Activated CD8-positive, alpha-beta memory T cell treated with anti-CD3 and anti-CD28 coated beads, Interleukin-2, amount 10 ng/mL, durations not matched to agents 7 days and 5 days (primary cell): ENCODE measurements at places on chromosomes 11 and 22. TPM values are rescaled to one million over a fixed set of nuclear protein-coding genes. Genes with fewer than 3 reads are reported as not detected.

DNA sequence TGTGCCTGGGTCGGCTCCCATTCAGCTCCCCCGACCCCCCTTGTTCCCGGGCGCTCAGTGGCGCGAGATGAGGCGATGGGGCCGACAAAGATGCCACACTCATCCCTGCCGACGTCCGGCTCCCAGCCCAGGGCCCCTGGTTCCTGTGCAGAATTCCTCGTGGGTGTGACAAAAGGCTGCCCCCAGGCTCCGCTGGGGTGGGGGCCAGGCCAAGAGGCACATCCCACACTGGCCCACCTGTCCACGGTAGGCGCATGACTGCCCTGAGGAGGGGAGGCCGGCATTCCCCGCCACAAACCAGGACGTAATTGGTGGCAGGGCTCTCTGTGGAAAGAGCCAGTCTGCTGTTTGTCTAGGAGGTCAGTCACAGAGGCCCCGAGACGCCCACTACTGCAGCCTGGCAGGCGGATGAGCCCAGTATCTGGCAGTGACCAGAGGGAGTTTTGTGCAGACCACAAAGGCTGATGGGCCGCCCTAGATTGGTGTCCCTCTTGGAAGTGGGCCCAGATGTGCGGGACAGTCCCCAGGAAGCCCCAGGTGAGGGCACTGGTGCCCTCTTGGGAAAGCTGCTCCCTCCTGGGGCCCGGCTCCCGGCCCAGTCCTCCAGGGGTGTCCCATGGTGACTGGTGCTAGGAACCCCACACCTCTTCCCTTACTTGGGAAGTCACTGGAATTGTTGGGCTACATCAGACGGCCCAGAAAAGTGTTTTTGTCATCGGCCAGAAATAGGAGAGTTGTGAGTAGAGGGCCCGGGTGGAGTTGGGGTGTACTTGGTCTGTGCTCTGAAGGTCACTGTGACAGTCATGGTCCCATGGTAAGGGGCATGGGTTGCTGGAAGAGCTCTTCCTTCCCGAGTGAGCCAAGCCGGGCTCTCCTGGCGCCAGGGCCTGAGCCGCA lies 5.8 kb downstream of the CCND1 start:
- no peak overlapping the region for H3K4me3 ChIP-seq
- DNase-seq = no peak
- no peak overlapping the region for H3K27ac ChIP-seq
- H3K27me3 ChIP-seq = peaks cover 2% of the 10 kb centered on the region
- H3K36me3 ChIP-seq = no peaks in the 10 kb centered on the region
- no peaks in the 10 kb centered on the region for H3K4me1 ChIP-seq

DNA sequence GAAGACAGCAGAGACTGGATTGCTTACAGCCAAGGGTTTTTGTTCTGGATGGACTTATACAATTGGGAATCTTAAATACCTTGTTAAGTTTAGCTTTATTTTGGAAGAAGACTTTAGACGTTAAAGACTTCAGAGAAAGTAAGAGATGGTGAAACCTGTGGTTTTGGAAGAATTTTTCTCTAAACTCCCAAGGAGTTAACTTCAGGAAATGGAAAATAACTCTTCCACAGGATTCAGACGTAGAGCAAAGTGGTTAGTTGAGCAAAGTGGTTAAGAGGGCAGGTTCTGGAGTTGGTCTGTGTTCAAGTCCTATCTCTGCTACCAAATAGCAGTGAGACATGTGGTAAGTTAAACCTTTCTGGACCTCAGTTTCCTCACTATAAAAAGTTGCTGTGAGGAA lies 12.8 kb downstream of the PITPNB start:
- no peak overlapping the region for H3K27ac ChIP-seq
- peaks cover 56% of the 10 kb centered on the region for H3K36me3 ChIP-seq
- H3K4me3 ChIP-seq = no peak overlapping the region
- no peak for DNase-seq
- H3K27me3 ChIP-seq = no peaks in the 10 kb centered on the region

GRCh38 chr11:116830184-116830912 lies 641 bp downstream of the APOC3 start:
- H3K4me1 ChIP-seq = peaks cover 5% of the 10 kb centered on the region
- no peak for DNase-seq
- H3K27me3 ChIP-seq = no peaks in the 10 kb centered on the region
- H3K4me3 ChIP-seq = no peak overlapping the region

- H3K4me3 ChIP-seq = peak overlapping the region; percentile 95
- H3K27me3 ChIP-seq = no peaks in the 10 kb centered on the region
- peak overlapping the region; percentile 99 for H3K27ac ChIP-seq
Observed at GRCh38 chr11:93741882-93742226, 382 bp downstream of the C11orf54 start.

DNA sequence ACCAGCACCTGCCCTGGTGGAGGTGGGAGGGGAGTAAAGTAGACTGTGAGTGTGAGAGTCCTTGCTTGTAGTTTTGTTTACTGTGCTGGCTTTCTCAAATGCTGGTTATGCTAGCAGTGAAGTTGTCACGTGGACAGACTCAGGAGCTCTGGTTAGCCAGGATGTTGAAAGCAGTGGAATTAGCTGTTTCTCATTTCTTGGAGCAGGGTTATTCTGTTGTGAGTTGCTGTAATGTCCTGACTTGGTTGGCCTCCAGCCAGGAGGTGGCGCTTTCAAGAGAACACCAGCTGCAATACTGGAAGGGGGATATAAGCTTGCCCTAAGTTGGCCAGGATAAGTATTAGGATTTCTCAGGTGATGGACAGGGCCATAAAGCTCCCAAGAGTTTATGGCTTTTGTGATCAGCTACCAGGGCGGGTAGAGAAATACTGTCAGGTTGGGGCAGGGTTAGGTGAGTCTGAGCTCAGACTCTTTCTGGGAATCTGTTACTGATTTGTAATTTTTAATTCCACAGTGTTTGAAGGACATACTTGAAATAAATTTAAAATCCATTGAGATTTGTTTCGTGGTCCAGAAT lies 13.7 kb downstream of the CYP2D6 start:
- no peak for DNase-seq
- peaks cover 18% of the 10 kb centered on the region for H3K36me3 ChIP-seq
- H3K4me1 ChIP-seq = peaks cover 26% of the 10 kb centered on the region
- H3K27ac ChIP-seq = no peak overlapping the region
- H3K27me3 ChIP-seq = no peaks in the 10 kb centered on the region

- no peak for DNase-seq
- no peaks in the 10 kb centered on the region for H3K27me3 ChIP-seq
- no peak overlapping the region for H3K4me3 ChIP-seq
- H3K4me1 ChIP-seq = no peaks in the 10 kb centered on the region
Observed at GRCh38 chr22:35727436-35727835, 9.8 kb downstream of the APOL5 start.

DNA sequence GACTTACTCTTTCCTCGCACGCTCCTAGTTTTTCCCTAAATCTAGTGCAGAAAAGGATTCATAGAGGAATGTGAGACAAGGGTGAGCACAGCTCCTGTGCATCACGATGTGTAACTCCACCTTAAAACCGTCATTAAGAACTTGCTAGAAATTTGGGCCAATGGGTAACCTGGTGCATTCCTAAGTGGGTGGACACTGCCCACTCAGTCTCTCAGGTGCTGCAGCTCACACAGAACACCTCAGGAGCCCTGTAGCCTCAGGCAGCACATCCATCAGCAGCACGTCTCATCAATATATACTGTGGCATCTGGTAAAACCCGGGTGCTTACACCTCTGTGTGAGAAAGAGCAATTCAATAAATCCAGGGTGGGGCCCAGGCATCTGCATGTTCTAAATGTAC lies 12.4 kb downstream of the POU2AF3 start:
- no peak overlapping the region for H3K27ac ChIP-seq
- no peaks in the 10 kb centered on the region for H3K36me3 ChIP-seq
- DNase-seq = no peak
- no peaks in the 10 kb centered on the region for H3K4me1 ChIP-seq

- H3K4me1 ChIP-seq = peaks cover 8% of the 10 kb centered on the region
- no peak overlapping the region for H3K4me3 ChIP-seq
- no peaks in the 10 kb centered on the region for H3K36me3 ChIP-seq
- DNase-seq = no peak
Observed at GRCh38 chr22:20011123-20011992, 5.3 kb downstream of the ARVCF start.

- no peak overlapping the region for H3K27ac ChIP-seq
- peaks cover 21% of the 10 kb centered on the region for H3K4me1 ChIP-seq
- H3K36me3 ChIP-seq = peaks cover 4% of the 10 kb centered on the region
- H3K27me3 ChIP-seq = peaks cover 7% of the 10 kb centered on the region
- H3K4me3 ChIP-seq = no peak overlapping the region
Observed at GRCh38 chr11:86589204-86589603, 83.2 kb downstream of the ME3 start.

- H3K4me3 ChIP-seq = no peak overlapping the region
- peaks cover 35% of the 10 kb centered on the region for H3K27me3 ChIP-seq
- H3K27ac ChIP-seq = no peak overlapping the region
- peak; percentile 66 for DNase-seq
- peaks cover 7% of the 10 kb centered on the region for H3K4me1 ChIP-seq
- H3K36me3 ChIP-seq = no peaks in the 10 kb centered on the region
Observed at GRCh38 chr11:45655347-45655756, 10.1 kb downstream of the CHST1 start.

DNA sequence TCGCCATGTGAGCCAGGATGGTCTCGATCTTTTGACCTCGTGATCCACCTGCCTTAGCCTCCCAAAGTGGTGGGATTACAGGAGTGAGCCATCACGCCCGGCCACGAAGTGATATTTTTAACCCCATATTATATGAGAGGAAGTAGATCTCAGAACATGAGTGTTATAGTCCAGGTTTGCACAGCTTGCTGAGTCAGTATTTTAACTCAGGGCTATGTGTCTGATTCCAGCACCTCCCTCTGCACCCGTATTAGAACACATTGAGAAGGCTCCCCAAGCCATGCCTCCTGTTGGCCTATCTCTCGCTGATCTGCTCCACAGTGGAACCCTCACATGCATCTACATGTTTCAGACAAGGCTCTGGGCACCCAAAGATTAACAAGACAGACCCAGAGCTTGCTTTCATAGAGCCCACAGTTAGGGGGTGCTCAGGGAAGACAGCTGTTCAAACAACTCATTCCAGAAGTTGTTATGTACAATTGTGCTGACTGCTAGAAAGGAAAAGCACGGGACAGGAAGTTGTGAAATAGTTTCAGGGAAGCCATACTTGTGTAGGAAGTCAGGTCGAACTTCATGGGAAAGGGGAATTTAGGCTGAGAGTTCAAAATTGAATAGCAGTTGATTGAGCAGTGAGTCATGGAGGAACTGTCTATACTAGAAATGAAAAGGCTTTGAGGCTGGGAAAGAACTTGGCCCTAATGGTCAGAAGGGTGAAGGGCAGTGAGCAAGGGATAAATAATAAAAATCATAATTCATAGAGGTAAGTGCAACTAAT lies 49.3 kb upstream of the CLPB start:
- H3K4me1 ChIP-seq = peaks cover 16% of the 10 kb centered on the region
- H3K27ac ChIP-seq = peak overlapping the region; percentile 40
- no peak overlapping the region for H3K4me3 ChIP-seq
- DNase-seq = no peak
- H3K27me3 ChIP-seq = peaks cover 8% of the 10 kb centered on the region

DNA sequence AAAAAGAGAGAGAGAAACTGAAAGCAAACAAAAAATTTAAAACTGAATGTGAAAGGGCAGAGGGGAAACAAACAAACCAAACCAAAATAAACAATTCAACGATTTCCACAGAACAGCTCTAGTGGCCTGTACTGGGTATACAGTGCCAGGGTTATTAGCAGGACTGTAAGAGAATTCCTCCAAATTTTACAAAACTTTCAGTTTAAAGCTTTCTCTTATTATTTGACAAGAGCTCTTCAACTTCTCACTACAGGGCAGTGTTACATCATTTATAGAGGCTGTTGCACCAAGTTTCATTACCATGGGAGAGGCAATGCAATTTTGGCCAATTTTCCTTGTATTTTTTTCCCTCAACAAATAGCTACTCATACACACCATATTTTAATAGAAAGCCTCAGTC lies 44.3 kb upstream of the CLPB start:
- H3K36me3 ChIP-seq = no peaks in the 10 kb centered on the region
- H3K4me1 ChIP-seq = peaks cover 16% of the 10 kb centered on the region
- H3K4me3 ChIP-seq = no peak overlapping the region
- no peak overlapping the region for H3K27ac ChIP-seq
- peaks cover 11% of the 10 kb centered on the region for H3K27me3 ChIP-seq
- DNase-seq = no peak

GRCh38 chr11:75814363-75814676 lies 690 bp upstream of the UVRAG start:
- no peak overlapping the region for H3K4me3 ChIP-seq
- H3K27ac ChIP-seq = peak overlapping the region; percentile 94
- H3K4me1 ChIP-seq = peaks cover 15% of the 10 kb centered on the region

- H3K36me3 ChIP-seq = no peaks in the 10 kb centered on the region
- H3K4me1 ChIP-seq = no peaks in the 10 kb centered on the region
- H3K27ac ChIP-seq = no peak overlapping the region
- H3K4me3 ChIP-seq = no peak overlapping the region
- H3K27me3 ChIP-seq = no peaks in the 10 kb centered on the region
Observed at GRCh38 chr11:1438261-1438966, 48.2 kb downstream of the MOB2 start.

- H3K27me3 ChIP-seq = peaks cover 42% of the 10 kb centered on the region
- H3K4me1 ChIP-seq = no peaks in the 10 kb centered on the region
- DNase-seq = no peak
- H3K36me3 ChIP-seq = no peaks in the 10 kb centered on the region
- H3K27ac ChIP-seq = no peak overlapping the region
Observed at GRCh38 chr11:134021326-134021725, 47.5 kb upstream of the JAM3 start.

DNA sequence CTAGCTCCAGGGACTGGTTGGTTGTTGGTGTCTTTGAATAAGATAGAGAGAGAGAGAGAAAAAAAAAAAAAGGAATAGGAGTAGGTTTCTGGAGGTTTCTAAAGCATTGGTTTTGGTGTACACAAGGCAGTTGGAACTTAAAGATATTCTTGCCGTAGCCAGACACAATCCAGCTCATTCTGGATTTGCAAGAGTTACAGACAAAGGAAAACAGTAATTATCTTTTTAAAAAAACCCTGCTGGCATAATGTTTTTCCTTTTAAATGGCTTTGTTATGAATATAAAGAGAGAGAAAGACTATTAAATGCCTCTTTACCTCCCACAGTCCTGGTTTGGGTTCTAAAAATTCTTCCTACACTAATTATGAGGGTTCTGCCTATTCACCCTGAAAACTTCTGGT lies 120.4 kb upstream of the RAG2 start:
- no peak overlapping the region for H3K27ac ChIP-seq
- no peaks in the 10 kb centered on the region for H3K36me3 ChIP-seq
- H3K4me3 ChIP-seq = no peak overlapping the region
- no peaks in the 10 kb centered on the region for H3K4me1 ChIP-seq
- H3K27me3 ChIP-seq = peaks cover 11% of the 10 kb centered on the region

- H3K4me3 ChIP-seq = no peak overlapping the region
- H3K27me3 ChIP-seq = no peaks in the 10 kb centered on the region
- no peak overlapping the region for H3K27ac ChIP-seq
- no peak for DNase-seq
Observed at GRCh38 chr11:109401545-109401944, 20.4 kb upstream of the C11orf87 start.

- peaks cover 35% of the 10 kb centered on the region for H3K36me3 ChIP-seq
- H3K4me1 ChIP-seq = peaks cover 15% of the 10 kb centered on the region
- no peak for DNase-seq
- H3K27ac ChIP-seq = no peak overlapping the region
Observed at GRCh38 chr22:29803190-29803589, 34.9 kb downstream of the ASCC2 start.

GRCh38 chr11:1882265-1883238 lies 9.1 kb downstream of the PRR33 start:
- H3K4me3 ChIP-seq = no peak overlapping the region
- H3K27ac ChIP-seq = no peak overlapping the region

- peaks cover 50% of the 10 kb centered on the region for H3K36me3 ChIP-seq
- H3K27ac ChIP-seq = no peak overlapping the region
- H3K4me3 ChIP-seq = no peak overlapping the region
- no peaks in the 10 kb centered on the region for H3K27me3 ChIP-seq
- no peaks in the 10 kb centered on the region for H3K4me1 ChIP-seq
Observed at GRCh38 chr22:29531419-29531818, 22.1 kb downstream of the THOC5 start.

The MMP27 gene
- total RNA-seq = not detected

The MAJIN gene
- total RNA-seq = not detected

The CECR2 gene
- 0.02 TPM for total RNA-seq

The DPP3 gene
- 79.6 TPM for total RNA-seq

The SCN3B gene
- total RNA-seq = not detected

The ZP1 gene
- total RNA-seq = not detected
